ENCODE measurements at places on chromosomes 7 and 10. TPM values are rescaled to one million over a fixed set of nuclear protein-coding genes. Genes with fewer than 3 reads are reported as not detected.

PYROXD2 gene
- total RNA-seq: 7.9 TPM

CALY gene
- not detected for total RNA-seq

PRSS37 gene
- not detected for total RNA-seq

SPOCK2 gene
- total RNA-seq: 1.4 TPM

GRCh38 chr10:59175538-59176240 lies 754 bp upstream of the PHYHIPL start:
- no peak for DNase-seq

DNA sequence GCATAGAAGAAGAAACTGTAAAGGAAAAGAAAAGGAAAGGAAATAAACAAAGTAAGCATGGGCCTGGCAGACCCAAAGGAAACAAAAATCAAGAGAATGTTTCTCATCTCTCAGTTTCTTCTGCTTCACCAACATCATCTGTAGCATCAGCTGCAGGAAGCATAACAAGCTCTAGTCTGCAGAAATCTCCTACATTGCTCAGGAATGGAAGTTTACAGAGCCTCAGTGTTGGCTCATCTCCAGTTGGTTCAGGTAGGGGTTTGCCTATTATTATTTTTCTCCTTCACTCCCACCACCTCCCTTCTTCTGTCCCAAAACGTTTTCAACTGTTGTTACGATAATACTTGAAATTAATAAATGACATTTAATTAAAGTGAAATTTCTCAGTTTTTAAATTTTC lies 139.6 kb downstream of the MLLT10 start:
- DNase-seq: no peak

Measured in ovary (tissue), 10 donors.